ENCODE measurements at places on chromosomes 5 and 9.

- no peak for DNase-seq
These were observed 4.5 kb downstream of the GRIN1 start for GRCh38 chr9:137143459-137143858.

GRCh38 chr5:167363065-167363464 lies 928.4 kb upstream of the WWC1 start:
- no peak for DNase-seq

DNA sequence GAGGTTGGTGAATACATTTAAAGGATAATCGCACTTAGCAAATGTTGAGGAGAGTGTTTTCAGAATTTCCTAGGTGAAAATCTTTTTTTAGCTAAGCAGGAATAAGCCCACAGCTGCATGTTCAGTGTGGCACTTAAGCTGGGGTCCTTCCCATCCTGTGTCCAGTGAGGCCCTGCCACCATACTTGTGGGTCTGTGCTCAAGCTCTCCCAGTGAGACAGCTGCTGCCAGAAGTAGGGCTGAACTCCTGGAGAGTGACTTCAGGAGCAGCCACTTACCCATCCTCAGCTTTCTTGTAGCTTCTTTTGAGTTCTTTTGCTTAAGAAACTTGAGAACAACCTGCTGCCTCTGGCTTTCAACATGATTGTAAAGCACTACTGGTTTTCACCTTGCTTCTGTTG lies 110.0 kb upstream of the DHFR start:
- no peak for DNase-seq

- DNase-seq: no peak
These were observed 205.5 kb upstream of the TARS1 start for GRCh38 chr5:33235304-33235703.

GRCh38 chr5:107634981-107635848 lies 35.5 kb downstream of the EFNA5 start:
- DNase-seq: no peak

DNA sequence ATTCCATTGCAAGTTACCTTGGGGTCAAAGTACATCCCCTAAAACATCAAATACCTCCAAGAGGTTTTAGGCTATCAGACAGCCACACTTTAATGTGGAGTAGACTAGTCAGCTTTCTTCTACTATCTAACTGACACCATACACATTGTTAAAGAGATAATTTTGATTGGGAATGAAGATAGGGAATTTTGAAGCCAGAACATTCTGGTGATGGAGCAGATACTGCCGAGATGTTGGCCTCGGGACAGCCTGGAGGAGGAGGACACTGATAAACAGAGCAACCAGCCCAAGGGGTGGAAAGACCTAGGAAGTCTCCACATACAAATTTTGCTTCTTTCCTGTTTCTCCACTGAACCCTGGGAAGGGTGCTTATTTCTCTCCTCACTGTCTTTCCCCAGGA lies 14.9 kb downstream of the TJP2 start:
- DNase-seq: no peak

DNA sequence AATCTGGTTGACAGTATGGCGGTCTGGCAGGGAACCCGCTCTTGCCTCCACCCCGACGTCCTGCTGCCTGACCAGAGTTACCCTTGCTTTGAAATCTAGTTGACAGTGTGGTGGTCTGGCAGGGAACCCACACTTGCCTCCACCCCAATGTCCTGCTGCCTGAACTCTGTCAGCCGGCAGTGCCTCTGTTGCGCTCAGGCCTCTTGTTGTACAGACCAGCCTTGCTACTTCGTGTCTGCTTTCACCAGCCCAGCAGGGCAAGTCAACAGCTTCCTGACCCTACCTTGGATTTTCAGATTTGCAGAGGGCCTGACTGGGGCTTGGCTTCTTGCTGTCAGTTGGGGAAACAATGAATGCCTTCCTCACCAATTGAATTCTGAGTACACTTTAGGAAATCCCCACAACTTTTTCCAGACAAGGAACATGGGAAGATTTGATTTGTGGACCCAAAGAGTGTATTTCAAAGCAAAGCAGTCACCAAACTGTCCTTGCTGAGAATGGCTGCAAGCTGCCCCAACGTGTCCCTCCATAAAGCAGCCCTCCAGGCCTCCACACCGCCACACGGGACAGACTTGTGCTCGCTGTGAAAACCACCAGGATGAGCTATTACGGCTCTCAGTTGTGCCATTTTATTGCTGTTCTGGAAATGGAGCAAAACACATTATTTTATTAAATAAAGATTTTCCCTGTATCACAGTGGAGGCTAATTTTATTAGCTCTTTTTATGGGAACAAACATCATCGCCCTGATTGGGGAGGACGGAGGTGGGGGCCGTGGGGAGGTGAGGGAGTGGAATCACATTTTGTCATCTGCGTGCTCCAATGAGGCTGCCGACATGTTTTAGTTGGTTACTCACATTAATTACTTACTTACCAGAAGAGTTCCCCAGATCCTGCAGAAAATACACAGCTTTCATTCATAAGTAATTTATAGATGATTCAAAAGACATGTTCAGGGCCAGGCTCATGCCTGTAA lies 189.3 kb downstream of the AOPEP start:
- DNase-seq: no peak

DNA sequence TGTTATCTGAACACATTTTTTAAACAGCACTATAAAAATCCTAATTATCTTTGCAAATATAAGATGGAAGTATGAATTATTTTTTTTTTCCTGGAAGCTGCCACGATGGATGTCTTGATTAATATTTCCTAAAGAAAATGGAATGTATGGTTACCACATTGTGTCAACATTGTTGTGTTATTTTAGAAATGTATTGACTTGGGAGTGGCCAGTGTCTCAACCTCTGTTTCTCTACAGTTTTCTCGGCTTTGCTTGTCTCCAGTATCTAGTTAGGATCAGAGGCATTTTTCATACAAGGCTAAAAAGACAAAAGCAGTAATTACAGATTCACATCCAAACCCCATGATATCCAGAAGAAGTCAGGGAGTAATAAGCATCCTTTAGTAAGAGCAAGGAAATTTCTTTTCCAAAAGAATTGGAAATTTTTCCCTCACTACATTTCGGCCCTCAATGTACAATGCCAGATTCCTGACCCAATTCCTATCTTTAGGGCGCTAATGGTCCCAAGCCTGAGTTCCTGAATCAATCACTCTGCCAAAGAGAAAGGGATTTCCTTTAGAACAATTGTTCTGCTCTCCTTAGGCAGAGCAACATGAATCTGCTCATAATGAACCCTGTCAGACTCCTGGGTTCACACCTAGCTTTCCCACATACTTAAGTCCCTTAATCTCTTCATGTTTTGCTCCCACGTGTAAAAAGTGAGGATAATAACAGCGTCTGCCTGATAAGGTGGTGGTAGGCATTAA lies 111.7 kb downstream of the EDIL3 start:
- DNase-seq: no peak

DNA sequence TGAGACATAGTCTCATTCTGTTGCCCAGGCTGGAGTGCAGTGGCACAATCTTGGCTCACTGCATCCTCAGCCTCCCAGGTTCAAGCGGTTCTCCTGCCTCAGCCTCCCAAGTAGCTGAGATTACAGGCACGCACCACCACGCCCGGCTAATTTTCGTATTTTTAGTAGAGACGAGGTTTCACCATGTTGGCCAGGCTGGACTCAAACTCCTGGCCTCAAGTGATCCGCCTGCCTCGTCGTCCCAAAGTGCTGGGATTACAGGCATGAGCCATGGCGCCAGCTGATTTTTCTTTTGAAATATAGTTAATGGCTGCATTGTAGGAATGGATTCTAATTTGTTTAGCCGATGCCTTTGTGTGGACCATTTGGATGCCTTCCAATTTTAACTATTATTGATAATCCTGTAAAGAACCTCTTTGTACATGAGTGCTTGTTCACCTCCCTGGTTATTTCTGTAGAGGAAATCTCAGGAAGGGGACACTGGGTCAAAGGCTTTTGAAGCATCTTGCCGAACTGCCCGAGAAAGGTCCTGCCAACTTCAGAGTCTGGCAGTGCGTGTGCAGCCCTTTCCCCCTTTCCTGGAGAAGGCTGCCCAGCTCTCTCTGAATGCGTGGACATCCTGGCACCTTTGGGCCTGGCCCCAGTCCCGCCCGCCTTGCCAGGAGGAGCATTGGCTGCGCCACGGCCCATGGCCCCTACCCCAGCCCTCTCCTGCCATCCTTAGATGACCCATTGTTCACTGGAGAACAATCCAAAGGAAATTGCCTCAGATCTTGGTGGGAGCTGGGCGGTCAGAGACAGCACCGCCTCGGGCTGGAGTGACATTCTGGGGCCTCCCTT lies 8.9 kb upstream of the NUP214 start:
- no peak for DNase-seq

GRCh38 chr5:114319821-114320220 lies 42.0 kb upstream of the KCNN2 start:
- no peak for DNase-seq

GRCh38 chr5:172010278-172010677 lies 3.8 kb upstream of the FBXW11 start:
- DNase-seq: no peak

GRCh38 chr5:59684388-59685190 lies 208.9 kb downstream of the PDE4D start:
- no peak for DNase-seq

DNA sequence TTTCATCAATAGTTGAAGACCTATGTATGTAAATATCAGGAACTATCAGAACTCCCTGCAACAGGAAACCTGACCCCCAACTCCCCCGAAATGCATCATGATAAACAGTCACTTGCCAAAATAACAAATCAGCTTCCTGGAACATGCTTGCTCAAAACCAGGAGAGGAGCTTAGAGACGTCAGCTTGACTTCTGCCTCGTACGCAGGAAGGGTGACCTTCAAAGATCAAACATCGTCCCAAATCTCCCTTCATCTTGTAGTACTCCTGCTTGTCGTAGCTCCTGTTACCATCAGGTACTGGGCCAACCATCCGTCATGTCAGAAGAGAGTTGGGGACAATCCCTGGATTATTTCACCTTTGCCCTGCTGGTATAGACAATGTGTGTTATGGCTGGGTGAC lies 396.1 kb downstream of the GADD45G start:
- no peak for DNase-seq

DNA sequence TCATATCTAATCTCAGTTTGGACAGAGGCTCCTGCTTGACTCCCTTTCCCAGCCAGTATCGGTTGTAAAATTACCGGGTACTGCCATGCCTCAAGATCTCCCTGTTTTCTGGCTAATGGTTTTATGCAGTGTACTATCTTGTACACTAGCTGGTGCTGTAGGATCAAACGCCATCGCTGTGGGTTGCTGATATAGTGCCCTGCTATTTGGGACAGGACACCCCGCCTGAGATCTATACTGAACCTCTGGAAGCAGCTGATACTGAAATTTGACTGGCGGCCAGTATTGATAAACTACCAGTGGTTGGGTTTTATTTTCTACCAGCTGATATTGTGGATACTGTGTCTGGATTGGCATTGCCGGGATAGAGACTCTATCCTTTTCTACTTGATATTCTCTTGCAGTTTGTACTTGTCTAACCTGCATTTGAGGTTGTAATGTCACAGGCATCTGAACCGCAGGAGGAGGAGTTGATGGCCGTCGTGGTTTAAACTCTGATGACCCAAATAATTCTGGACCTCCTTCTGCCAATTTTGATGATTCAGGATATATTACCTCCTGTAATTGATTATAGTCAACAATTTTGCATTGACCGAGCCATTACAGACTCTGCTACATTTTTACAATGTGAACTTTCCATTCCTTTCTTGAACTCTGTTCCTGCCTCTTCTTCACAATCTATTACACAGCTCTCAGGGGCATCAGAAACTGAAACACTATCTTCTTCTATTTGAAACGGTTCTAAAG lies 112.5 kb upstream of the LARP1 start:
- no peak for DNase-seq

DNA sequence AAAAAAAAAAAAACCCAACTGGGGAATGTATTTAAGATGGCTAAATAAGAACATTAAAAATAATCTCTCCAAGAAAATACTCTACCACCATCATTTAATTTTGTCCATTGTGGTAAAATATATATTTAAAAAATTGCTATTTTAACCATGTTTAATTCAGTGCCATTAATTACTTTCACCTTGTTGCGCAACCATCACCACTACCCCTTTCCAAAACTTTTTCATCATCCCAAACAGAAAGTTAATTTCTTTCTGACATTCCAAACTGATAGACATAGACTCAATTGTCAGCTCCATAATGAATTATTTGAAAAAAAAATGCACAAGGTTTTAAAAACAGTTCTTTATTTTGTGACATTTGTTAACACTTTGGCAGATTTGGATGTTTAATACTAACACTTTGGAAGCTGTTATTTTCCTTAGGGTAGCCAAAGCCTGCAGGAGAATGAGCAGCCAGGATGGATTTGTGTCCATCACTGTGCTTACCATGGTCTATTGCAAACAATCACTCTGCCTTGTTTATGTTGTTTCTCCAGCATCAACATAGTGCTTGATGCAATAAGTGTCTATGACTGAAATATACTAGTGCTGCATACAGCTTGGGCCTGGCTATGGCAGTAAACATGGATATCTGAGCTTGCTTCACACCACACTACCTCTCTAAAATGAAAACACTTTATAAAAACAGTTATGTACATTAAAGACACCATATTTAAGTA lies 62.7 kb downstream of the HAPLN1 start:
- DNase-seq: no peak

- no peak for DNase-seq
These were observed 2.4 kb downstream of the SOWAHA start for GRCh38 chr5:132815454-132815853.

DNA sequence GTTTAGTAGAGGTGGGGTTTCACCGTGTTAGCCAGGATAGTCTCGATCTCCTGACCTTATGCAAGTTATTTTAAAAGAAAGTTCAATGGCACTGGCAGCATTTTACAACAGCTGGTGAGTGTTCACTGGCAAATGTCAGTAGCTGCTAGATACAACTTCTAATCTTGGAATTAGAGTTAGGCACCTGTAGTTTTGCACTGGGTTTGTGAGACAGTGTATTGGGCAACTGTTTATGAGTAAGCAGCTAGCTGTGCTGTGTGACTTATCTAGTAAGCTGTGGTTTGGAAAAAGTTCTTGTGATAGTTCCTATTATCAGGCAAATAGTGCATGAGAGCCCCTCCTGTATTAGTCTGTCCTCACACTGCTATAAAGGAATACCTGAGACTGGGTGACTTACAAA lies 61.5 kb downstream of the UBE2QL1 start:
- DNase-seq: no peak

GRCh38 chr9:135950135-135950682 lies 11.0 kb downstream of the UBAC1 start:
- no peak for DNase-seq

DNA sequence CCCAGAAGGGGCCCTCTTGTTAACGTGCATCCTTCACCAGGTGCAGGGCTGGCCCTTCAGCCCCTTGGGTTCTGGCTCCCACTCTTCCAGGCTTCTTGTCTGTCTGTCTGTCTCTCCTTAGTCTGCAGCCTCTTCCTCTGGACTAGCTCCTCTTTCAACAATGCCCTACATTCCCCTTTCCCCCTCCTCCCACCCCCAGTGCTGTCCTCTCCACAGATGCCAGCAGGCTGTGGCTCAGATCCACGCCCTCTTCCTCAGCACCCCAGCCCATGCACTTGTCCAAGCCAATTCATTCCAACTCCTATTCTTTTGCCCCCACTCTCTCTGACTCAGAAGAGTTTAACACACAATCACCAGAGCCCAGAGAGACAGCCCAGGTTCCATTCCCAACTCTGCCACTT lies 45.2 kb upstream of the ALDH1B1 start:
- DNase-seq: no peak

Data from stimulated activated CD8-positive, alpha-beta memory T cell treated with anti-CD3 and anti-CD28 coated beads, Interleukin-15, amount 100 ng/mL, for 48 hours (primary cell).